Right atrium auricular region (tissue), 2 donors: ENCODE measurements at places on chromosomes 5 and 9. TPM values are rescaled to one million over a fixed set of nuclear protein-coding genes. Genes with fewer than 3 reads are reported as not detected.

Gene C5orf15
- total RNA-seq, result 59.8 TPM

Gene MEF2C
- total RNA-seq, result 36.1 TPM

Gene ACTBL2
- not detected for total RNA-seq

Gene PCDHA8
- total RNA-seq, result not detected

Gene SPINK5
- 2.3 TPM for total RNA-seq

Gene SLC6A7
- not detected for total RNA-seq

Gene EPB41L4A
- total RNA-seq, result 13.8 TPM

Gene RASGRF2
- 6.3 TPM for total RNA-seq

GRCh38 chr5:5350101-5350500 lies 72.4 kb upstream of the ICE1 start:
- no peak for DNase-seq
- H3K4me3 ChIP-seq, result no peak overlapping the region

DNA sequence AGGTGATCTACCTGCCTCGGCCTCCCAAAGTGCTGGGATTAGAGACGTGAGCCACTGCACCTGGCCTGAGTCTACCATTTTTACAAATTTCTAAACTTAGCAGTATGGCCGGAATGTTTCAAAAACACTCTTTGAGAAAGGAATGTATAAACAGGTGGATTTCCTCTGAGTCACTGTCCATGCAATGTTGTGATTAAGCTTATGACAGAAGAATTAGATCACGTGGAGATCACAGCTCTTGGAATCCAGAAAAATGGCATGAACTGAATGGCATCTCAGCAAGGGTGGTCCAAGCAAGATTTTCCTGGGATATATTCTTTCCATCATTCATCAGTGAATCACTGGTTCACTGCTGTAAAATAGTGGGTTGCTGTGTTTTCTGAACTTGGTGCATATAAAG lies 865.0 kb downstream of the PTPRD start:
- DNase-seq, result no peak
- H3K4me3 ChIP-seq, result no peak overlapping the region
- H3K4me1 ChIP-seq, result no peaks in the 10 kb centered on the region
- no peak overlapping the region for H3K27ac ChIP-seq

GRCh38 chr5:60457233-60457632 lies 242.7 kb downstream of the DEPDC1B start:
- no peaks in the 10 kb centered on the region for H3K27me3 ChIP-seq
- no peaks in the 10 kb centered on the region for H3K36me3 ChIP-seq
- H3K4me3 ChIP-seq, result no peak overlapping the region
- no peaks in the 10 kb centered on the region for H3K4me1 ChIP-seq
- no peak for DNase-seq
- H3K27ac ChIP-seq, result no peak overlapping the region

- H3K27me3 ChIP-seq, result no peaks in the 10 kb centered on the region
- H3K4me1 ChIP-seq, result peaks cover 3% of the 10 kb centered on the region
- peaks cover 4% of the 10 kb centered on the region for H3K36me3 ChIP-seq
Measured at GRCh38 chr5:71529682-71530081, 57.5 kb upstream of the MCCC2 start.

DNA sequence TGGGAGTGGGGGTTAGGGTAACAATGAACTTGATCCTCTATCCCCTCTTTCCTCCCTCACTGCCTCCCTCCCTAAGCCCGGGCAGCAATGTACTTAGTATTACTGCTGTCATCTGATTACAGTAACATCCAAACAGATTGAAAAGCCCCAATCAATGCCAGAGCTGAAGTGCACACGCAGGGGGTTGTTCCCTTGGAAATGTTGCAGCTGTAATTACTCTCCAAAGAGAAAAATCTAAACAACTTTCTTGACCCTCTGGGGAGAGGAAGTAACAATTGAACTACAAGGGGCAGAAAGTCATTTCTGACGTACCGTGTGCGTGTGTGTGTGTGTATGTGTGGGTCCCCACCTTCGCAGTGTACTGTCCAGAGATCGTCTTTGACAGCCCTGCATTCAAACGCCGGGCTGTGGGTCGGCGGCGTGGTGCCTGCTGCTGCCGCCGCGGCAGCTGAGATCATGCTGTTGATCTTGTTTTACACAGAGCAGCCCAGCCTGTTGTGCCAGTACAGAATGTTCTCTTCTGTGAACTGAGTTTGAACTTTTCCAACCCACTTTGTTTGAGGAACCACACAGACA lies 66.0 kb upstream of the KLF9 start:
- DNase-seq, result peak; percentile 99
- no peaks in the 10 kb centered on the region for H3K27me3 ChIP-seq
- peak overlapping the region; percentile 90 for H3K27ac ChIP-seq

DNA sequence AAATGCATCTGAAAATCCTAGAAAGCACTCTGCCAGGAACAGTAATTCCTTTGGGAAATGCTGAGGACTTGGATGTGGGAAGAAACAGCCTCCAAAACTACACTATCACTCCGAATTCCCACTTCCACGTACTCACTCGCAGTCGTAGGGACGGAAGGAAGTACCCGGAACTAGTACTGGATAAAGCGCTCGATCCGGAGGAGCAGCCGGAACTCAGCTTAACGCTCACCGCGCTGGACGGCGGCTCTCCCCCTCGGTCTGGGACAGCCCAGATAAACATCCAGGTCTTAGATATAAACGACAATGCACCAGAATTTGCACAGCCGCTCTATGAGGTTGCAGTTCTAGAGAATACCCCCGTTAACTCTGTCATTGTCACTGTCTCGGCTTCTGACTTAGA lies 786 bp downstream of the PCDHB3 start:
- no peaks in the 10 kb centered on the region for H3K36me3 ChIP-seq
- no peaks in the 10 kb centered on the region for H3K4me1 ChIP-seq
- H3K27ac ChIP-seq, result no peak overlapping the region
- no peak overlapping the region for H3K4me3 ChIP-seq
- no peak for DNase-seq

DNA sequence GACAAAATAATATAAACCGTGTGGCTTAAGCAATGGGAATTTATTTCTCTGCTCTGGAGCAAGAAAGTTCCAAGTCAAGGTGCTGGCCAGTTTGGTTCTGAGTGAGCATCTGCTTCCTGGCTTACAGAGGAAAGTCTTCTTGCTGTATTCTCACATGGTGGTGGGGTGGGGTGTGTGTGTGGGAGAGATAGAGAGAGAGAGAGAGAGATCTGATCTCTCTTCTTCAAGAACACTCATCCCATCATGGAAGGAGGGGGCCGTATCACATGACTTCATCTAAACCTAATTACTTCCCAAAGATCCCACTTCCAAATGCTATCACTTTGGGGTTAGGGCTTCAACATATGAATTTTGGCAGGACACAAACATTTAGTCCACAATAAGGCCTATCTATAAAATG lies 91.2 kb downstream of the PRR16 start:
- no peaks in the 10 kb centered on the region for H3K36me3 ChIP-seq
- H3K4me1 ChIP-seq, result no peaks in the 10 kb centered on the region
- no peak overlapping the region for H3K4me3 ChIP-seq
- no peak for DNase-seq

DNA sequence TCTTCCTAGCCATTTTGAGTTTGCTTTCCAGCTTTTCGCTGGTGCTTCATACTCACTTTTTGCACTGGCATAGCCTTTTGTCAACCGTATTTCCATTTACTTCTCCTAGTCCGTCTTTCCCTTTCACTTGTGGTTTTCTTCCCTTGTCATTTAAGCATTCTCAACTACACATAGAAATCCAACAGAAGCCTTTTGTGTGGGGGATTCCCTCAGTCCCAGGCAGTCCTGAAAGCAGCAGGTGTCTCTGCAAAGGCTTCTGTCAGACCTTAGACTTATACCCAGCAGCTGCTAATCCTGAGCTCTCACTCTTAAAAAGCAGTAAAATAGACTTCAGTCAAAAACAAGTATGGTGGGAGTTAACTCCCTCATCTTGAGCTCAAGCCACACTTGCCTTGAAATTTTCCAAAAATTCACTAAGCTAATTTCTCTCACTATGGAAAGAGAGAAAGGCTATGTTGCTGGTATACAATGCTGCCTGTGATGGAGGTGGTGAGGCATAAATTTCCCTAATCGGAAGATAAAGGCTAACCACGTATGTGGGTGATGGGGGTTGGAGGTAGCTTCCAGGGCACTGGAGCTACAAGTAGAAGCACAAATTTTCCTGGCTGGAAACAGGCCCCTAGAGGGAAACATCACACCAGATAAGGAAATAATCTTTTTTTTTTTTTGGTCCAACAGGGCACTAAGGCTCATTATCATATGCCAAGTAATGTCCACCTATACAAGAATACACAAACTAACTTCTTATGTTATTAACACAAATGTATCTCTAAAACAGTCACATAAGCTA lies 34.8 kb upstream of the IFNK start:
- no peak overlapping the region for H3K4me3 ChIP-seq
- no peaks in the 10 kb centered on the region for H3K4me1 ChIP-seq
- H3K27me3 ChIP-seq, result no peaks in the 10 kb centered on the region
- no peak overlapping the region for H3K27ac ChIP-seq
- no peak for DNase-seq

DNA sequence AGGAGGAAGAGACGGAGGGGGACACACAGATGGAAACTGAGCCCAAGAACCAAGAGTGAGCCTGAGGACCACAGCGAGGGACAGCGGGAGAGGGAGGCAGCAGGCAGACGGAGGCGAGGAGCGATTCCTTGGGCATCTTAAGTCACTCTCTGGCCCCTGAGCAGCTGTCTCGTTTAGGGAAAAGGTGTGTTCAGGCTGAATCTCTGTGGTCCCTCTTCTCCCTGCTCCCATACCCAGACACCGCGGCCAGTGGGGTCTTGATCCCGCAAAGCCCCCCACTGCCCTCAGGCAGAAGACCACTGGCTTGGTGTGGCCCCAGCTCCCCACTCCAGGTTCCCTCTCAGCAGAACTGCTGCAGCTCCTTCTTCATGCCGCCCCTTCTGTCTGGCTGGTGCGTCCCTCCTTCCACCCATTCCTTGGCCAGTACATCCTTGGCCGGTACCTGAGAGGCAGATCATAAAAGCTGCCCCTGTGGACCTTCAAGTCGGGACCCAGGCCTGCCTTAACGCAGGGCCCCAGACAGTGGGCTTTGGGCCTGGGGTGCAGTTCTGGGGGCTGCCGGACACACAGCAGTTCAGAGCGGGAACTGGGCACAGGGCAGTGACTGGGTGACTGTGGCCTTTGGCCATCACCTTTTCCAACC lies 5.8 kb upstream of the RALGDS start:
- H3K27me3 ChIP-seq, result no peaks in the 10 kb centered on the region
- no peak for DNase-seq
- H3K36me3 ChIP-seq, result no peaks in the 10 kb centered on the region
- H3K27ac ChIP-seq, result peak overlapping the region; percentile 86
- no peaks in the 10 kb centered on the region for H3K4me1 ChIP-seq

DNA sequence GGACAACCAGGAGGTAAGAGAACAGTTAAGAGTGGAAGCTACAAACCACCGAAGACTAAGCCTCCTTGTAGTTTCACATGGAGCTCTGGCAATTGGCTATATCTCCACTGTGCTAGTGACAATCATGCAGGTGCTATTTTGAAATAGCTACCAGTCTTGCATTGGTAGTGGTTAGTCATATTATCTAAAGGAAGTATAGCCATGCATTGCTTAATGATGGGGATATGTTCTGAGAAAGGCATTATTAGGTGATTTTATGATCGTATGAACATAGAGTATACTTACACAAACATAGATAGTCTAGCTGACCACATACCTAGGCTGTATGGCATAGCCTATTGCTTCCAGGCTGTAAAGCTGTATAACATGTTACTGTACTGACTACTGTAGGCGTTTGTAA lies 28.4 kb downstream of the HSDL2 start:
- no peak overlapping the region for H3K4me3 ChIP-seq
- H3K4me1 ChIP-seq, result no peaks in the 10 kb centered on the region
- peaks cover 61% of the 10 kb centered on the region for H3K36me3 ChIP-seq
- no peak overlapping the region for H3K27ac ChIP-seq
- DNase-seq, result no peak
